ENCODE measurements at places on chromosomes 11 and 22. TPM values are rescaled to one million over a fixed set of nuclear protein-coding genes. Genes with fewer than 3 reads are reported as not detected.
A peak's percentile ranks its signal among the peaks of the same experiment; 100 is the strongest.

- DNase-seq = no peak
These were observed 54.6 kb downstream of the PRCP start for GRCh38 chr11:82845356-82846353.

GRCh38 chr11:1230456-1231395 lies 7.9 kb downstream of the MUC5B start:
- no peak for DNase-seq

DNA sequence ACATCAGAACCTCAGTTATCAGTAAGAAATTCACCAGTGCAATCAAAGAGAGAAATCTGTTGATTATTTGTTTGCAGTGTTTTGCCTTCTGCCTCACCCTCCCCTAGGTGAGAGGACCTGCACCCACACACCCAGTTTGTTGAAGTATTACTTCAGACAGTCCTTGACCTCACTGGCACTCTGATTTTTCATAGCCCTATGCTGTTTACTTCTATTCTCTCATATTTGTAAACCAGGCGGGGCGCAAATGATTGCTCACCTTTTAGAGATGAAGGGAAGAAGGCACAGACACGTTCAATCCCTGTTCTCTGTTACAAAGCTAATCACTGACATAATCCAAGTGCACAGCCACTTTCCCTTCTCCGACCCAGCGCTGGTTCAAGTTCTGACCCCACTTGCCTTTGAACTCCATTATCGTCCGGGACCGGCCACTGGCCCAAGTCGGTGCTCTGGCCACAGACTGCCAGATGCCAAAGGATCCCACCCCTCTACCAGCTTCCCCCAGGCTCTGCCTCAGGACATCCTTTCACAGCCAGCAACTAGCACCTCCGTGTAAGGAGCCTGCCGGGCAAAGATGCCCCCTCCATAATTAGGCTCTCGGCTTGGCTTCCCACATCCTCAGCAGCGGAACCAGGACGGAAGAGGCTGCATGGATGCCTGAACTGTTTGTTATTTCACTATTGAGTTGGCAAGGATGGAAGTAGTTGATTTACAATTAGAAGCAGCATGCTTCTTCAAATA lies 1.7 kb downstream of the ETS1 start:
- DNase-seq = no peak

- DNase-seq = no peak
These were observed 18.3 kb upstream of the MICAL3 start for GRCh38 chr22:18042685-18043084.

DNA sequence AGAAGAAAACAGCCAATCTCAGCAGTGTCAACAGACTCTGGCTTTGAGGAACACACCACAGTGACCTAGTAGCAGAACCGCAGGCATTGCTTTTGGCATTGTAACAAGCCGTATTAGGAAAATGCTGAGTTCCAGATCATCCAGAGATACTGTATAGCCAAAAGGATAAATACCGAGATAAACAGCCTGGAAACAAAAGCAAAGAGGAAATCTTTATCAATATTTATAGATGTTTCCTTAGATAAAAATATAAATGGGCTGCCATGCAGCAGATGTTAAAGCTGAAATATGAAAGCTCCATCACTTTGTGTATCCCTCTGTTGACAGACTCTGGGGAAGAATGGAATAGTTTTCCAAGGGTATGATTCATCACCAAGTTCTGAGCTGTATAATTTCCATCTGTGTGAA lies 98.9 kb upstream of the TP53AIP1 start:
- DNase-seq = no peak

DNA sequence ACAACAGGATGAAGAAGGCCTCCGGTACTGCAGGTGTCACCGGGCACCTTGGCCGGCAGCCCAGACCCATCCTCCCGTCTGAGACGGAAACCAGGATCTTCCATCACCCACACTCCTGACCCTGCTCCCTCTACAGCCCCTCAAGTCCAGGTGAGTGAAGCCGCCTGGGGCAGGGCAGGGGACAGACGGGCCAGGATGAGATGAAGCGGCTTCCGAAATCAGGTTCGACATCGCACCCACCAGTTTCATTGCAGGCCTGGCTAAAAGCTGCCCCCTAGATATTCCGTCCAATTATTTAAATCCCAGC lies 639.1 kb downstream of the TBC1D22A start:
- no peak for DNase-seq

DNA sequence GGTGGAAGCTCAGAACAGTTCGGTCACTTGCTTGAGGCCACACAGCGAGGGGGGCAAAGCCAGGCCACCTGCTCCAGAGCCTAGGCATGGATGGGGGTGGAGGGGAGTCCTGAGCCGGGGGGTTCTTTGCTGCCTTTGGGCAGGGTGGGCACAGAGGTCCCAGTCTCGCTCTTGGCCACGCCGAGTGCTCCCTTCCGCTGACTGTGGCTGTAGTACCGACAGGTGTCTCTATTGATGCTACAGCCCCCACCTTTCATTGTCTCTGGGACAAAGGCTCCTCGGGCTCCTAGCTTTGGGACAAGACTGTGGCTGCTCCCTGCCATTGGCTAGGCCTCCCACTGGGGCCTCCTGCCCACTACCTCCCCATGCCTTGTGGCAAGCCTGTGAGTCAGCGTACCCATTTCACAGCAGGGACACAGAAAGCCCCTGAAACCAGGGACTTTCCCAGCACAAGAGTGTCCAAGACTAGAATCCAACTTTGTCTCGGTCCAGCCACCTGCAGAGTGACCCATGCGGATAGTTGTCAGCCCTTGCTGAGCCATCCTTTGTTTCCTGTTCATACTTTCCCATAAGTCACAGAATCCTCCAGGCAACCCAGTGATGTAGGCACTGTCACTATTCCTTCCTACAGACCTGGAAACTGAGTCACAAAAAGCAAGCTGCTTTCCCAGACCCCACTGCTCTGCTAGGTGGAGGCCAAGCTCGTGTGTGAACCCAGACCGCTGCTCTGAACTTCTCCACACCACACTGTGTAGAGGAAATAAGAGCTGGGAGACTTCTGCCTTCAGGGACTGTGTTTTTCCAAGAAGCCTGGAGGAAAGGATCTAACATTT lies 17.2 kb downstream of the MYEOV start:
- peak; percentile 56 for DNase-seq

DNA sequence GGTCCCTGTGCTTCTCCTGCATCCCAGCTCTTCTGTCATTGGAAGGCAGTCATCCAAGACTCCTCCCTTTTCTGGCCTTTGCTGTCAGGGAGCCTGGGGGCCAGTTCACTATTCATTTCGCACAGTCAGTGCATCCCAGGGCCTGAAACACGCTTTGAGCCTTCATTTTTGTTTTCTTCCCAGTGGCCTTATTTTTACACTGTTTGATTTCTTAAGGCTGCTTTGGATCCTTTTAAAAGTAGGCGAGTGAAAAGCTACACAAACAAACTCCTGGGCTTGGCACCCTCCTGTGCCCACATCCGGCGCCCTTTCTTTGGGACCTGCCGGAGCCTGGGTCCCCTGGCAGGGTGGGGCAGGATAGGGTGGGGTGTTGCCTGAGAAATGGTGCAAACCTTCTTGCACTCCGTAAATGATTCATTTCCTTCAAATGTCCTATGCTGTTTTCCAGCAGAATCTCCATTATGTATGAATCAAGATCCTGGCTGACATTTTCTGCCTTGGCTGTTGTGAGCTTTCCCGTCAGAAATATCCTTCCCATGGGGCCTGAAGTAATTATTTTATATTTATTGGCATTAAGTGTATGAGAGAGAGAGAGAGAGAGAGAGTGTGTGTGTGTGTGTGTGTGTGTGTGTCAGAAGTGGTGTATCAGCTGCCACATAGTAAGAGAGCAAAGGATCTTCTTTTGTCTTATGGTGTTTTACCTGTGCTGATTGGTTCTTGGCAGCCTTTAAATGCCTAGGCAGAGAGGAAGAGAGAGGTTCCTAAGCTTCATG lies 45.6 kb downstream of the BCR start:
- no peak for DNase-seq

DNA sequence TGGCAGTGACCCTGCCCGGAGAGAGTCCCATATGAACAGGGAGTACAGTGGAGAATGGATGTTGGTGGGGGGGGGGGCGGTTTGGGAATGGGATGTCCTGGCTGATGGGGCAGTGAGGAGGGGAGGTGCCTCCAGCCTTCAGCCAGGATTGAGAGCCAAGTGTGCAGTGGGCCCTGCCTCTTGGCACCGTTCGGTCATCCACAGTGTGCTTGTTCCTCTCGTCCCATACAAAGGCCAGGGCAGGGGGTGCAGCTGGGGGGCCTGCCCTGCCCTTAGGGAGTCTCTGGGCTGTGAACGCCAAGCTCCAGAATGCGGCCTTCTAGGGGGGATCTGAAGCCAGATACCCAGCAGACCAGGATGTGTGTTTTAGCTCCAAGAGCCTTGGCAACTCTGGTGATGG lies 34.0 kb downstream of the KCNC1 start:
- DNase-seq = no peak

- DNase-seq = no peak
These were observed 17.7 kb upstream of the TMEM123 start for GRCh38 chr11:102470251-102470650.

GRCh38 chr22:27585141-27585540 lies 216.4 kb downstream of the MN1 start:
- no peak for DNase-seq

DNA sequence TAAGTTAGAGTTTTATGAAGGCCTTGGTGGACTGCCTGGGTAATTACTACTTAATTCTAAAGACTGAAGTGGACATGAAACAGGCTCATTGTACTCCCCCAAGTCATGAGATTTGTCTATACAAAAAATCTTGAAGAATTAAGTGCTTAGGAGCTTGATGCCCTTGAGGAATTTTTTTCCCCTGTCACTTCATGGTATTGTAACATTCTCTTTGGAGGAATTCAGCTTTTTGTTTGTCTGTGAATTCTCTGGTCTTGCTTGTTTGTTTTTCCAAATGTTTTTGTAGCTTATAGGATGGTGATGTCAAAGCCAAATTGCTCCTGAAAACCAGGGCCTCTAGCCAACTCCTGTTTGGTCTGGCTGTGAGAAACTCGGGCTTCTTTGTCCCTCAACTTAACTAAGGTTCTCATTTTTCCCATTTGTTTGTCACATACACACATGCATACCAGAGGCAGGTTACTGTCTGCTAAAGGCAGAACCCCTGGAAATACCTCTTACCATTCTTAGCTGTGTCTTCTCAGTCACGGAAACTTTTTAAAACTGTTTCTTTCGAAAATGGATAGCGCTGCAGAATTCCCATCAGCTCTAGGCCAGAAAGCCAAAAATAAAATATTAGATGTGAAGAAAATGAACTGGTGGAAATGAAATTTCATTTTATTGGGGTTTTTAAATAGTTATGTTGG lies 66.9 kb downstream of the AMOTL1 start:
- DNase-seq = peak; percentile 16

- no peak for DNase-seq
These were observed 7.7 kb upstream of the FLI1 start for GRCh38 chr11:128686021-128686741.

GRCh38 chr22:22073769-22074561 lies 91.4 kb upstream of the TOP3B start:
- DNase-seq = no peak

- no peak for DNase-seq
These were observed 112.3 kb downstream of the IGLL1 start for GRCh38 chr22:23467721-23468294.

DNA sequence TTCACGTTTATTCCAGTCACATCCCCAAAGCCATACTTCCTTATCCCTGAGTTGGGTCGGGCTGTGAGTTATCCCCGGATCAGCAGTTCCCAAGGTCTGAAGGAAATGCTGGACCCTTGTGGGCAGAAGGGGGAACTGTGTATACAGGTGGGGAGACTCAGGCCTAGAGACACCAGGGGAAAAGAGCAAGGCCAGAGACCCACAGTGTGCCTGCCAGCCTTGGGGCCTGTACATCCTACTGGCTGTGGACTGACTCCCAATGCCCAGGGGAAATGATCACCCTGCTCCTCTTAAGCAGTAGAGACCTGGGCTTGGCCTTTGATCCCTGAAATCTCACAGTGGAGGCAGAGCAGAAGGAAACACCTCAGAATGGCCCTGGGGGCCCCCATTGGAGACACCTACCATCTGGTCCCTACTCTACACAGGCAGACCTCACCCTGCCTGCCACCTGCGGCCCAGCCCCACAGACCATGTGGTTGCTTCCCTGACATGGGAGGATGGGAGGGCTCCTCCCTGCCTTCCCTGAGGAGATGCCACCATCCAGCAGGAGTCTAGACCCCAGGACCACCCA lies 1.3 kb downstream of the SELENOM start:
- no peak for DNase-seq

GRCh38 chr11:67504950-67505581 lies at the start of gene PITPNM1:
PITPNM1 (minus strand) TSS chr11:67505363; CDS start chr11:67504180, 1,183 bp downstream.
- DNase-seq = no peak

The GGTLC3 gene
- total RNA-seq = not detected

The CHID1 gene
- 39.8 TPM for total RNA-seq

The NTM gene
- not detected for total RNA-seq

The SCGB2A2 gene
- total RNA-seq = not detected

The MS4A3 gene
- not detected for total RNA-seq

The FJX1 gene
- 25.2 TPM for total RNA-seq

The IGSF22 gene
- 0.26 TPM for total RNA-seq

The MMP11 gene
- 6.8 TPM for total RNA-seq

Data from dermis microvascular lymphatic vessel endothelial cell (primary cell).